Left cardiac atrium (tissue), 4 donors: ENCODE measurements at places on chromosomes 2 and 18. TPM values are rescaled to one million over a fixed set of nuclear protein-coding genes. Genes with fewer than 3 reads are reported as not detected.

The COLEC12 gene
- 25.1 TPM for total RNA-seq

The RESP18 gene
- total RNA-seq = not detected

The GKN1 gene
- total RNA-seq = not detected

The TNFAIP6 gene
- total RNA-seq = 7.6 TPM

- no peak for DNase-seq
Observed at GRCh38 chr2:212730994-212731393, 192.4 kb upstream of the ERBB4 start.

GRCh38 chr2:237408335-237409000 is 5.5 kb downstream of the COL6A3 start:
- DNase-seq = no peak

- DNase-seq = no peak
Observed at GRCh38 chr2:216183462-216183861, 74.3 kb downstream of the XRCC5 start.

DNA sequence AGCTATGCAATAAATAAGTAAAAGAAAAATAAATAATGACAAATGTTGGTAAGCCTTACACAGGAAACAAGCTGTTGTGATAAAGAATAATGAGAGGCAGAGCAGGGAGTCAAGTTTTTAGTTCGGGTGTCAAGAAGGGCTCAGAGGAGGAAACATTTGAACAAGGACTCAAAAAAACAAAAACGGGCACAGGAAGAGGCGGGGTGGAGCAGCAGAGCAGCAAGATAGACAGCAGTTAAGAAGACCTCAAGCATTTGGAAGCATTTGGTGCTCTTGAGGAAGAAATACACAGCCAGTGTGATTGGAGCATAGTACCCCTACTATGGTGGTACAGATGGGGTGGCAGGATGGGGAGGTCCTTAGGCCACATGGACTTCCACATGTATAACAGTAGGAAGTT is 2.8 kb downstream of the TMEM169 start:
- no peak for DNase-seq

DNA sequence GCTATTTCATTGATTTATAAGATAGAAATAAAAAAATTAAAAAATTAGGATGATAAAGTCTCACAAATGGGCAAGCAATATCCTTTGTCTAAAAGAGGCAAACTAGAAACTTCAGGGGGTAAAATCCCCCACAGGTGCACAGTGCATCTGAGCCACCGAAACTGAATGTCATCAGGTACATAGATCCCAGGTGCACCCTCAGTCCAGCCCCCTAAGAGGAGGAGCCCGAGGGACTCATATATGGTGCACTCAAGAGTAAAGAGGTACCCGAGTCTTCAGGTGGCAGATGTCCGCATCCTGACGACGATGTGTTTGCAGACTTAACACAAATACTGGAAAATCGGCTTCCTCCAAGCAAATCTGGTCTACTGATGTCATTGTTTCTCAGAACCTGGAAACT is 11.3 kb downstream of the QPCT start:
- DNase-seq = no peak

- no peak for DNase-seq
Observed at GRCh38 chr18:31595121-31595771, 3.6 kb downstream of the TTR start.

GRCh38 chr18:80200932-80201672 is 46.2 kb downstream of the PARD6G start:
- DNase-seq = no peak

GRCh38 chr2:195666113-195666712 is 9.2 kb downstream of the SLC39A10 start:
- DNase-seq = no peak

DNA sequence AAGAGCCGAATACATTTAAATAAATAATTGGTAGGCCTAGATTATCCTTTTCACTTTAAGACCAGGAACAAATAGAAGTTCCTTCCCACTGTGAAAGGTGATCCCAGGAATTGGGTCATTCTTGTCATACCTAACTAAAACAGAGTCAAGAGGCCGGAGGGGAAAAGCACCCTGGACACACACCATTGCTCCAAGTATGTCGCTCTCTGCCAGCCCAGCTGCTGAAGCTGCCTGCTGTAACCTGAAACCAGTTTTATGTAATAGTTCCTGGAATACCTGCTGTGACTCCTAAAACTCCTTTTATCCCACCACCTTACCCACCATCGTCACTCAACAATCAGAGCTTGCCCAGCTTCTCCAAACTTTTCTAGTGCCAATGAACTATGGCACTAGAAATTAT is 217.1 kb downstream of the PTPRM start:
- no peak for DNase-seq

DNA sequence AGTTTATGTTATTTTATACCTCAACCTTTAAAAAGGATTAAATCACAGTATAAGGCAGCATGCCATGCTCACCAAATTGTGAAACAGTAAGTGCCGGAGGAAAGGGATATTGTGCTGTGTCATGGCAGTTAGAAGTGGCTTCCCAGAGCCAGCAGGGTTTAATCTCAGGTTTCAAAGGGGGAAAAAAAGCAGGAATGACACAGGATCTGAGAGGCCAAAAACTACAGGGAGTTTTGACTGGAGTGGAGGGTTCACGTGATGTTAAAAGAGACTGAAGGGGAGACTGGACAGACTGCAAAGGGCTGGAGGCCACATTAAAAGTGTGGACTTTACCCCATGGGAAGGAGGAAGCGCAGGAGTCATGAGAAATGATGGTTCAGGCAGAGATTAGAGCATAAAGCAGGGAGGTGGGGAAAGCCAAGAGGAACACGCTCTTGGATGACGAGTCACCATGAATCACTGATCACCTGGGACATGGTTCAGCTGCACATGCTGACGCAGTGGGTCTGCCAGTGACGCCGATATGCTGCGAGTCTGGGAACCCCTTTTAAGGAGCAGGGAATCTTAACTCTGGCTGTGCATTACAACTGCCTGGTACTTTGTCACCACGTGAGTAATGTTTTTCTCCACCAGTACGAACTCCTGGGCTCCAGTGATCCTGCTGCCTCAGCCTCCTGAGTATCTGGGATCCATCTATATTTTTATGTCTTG is 6.1 kb downstream of the CHMP1B start:
- peak; percentile 79 for DNase-seq
